Left lobe of liver (tissue), 2 donors: ENCODE measurements at places on chromosomes 5 and 9.

GRCh38 chr5:98798847-98799246 lies 25.4 kb downstream of the RGMB start:
- DNase-seq, result no peak

GRCh38 chr9:84573083-84573482 lies 96.4 kb upstream of the NTRK2 start:
- no peak for DNase-seq

DNA sequence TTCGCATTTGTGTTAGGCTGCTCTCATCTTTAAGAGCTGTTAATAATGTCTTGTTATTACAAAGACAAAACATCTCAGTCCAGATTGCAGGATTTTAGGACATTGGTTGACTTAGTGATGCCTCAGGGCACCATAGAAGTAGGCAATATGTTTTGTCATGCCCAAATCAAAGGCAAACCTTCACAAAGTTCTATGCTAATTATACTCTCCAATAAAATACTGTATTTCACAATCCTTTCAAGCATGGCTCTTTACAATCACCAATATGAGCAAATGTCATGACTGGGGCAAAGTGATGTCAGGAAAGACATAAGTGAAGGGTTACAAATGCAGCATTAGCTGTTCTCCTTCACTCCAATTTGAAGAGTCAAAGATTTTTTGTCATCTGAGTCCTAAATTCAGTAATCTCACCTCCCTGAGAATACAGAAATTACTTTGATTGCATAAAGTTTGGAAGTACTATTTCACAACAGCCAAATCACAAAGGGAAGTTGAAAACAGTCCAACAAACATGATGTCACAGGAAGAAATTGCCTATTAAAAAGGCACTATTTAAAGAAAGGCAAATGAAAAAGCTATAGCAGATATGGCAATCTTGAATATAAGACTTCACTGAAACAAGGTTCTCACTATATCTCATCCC lies 303.2 kb downstream of the PRR16 start:
- no peak for DNase-seq

DNA sequence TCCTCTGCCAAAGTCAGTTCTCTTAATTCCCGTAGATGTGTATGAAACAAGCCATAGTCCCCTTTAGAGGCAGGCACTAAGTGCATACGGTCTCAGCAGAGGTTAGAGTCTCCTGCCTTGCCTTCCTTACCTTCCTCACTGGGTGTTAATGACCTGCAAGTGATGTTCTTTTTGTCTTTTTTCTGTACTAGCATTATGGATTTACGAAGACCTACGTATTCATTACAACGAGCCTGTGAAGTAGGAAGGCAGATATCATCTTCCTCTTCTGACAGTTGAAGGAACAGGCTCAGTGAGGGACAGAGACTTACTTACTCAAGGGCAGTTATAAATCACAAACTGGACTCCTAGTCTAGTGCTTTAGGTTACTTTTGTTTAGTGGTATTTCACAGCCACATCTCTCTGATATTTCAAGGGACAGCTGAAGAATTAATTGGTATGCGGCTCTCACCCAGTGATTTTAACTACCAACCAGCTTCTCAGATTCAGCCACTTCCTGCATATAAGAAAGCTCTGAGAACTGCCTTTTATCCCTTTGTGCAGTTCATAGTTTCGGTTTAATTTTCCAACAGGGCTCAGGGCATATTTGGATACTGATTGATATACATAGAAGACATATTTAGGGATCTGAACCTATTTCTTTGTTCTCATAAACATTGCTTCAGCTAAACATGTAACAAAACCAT lies 85.1 kb upstream of the CKMT2 start:
- no peak for DNase-seq

DNA sequence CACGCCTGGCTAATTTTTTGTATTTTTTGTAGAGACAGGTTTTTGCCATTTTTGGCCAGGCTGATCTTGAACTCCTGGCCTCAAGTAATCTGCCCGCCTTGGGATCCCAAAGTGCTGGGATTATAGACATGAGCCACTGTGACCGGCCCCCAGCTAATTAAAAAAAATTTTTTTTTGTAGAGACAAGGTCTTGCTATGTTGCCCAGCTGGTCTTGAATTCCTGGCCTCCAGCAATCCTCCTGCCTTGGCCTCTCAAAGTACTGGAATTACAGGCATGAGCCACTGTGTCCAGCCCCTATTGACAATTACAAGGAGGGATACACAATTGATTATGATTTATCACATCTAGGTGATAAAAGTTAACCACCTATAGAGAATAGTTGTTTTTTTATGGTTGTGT lies 59.5 kb downstream of the NR2F1 start:
- no peak for DNase-seq

- no peak for DNase-seq
Observed at GRCh38 chr9:17024129-17024528, 110.7 kb upstream of the CNTLN start.

DNA sequence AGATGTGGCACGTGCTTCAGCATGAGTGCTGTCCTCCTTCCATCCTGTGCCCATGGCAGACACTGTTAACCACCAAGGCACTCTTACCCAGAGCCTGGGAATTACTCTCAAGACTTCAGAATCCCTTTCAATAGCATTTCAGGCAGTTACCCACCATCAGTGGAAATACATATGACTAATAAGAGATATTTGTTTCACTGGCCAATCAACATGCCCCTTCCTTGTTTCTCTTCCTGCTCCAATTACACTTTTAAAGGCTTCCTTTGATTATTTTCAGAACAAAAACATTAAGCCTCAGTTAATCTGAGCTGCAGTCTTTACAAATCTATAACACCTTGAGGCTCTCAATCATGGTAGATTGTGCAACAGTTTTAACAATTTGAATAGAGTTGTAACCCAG lies 70.8 kb downstream of the PRELID2 start:
- no peak for DNase-seq

GRCh38 chr5:172082180-172082579 lies 75.7 kb upstream of the FBXW11 start:
- no peak for DNase-seq

GRCh38 chr9:124088476-124088837 lies 76.9 kb downstream of the LHX2 start:
- no peak for DNase-seq

- no peak for DNase-seq
Observed at GRCh38 chr9:107483666-107484065, 5.9 kb downstream of the KLF4 start.

DNA sequence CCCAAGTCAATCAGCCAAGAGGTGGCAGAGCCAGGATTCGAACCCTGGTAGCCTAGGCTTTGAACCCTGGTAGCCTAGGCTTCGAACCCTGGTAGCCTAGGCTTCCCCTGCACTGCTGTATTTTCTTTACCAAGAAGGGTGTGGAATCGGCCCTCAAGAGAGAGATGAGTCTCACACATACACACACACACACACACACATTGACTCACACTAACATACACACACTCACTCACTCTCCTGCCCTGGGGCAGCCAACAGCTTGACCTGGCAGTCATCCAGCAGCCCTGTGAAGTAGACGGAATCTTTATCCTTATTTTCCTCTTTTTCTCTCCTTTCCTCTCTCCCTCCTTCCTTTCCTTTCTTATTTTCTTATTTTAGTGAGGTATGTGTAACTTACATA lies 55.4 kb upstream of the RPL26L1 start:
- peak; percentile 73 for DNase-seq
